Upper lobe of right lung (tissue), 1 donor: ENCODE measurements at places on chromosomes 5 and 9. TPM values are rescaled to one million over a fixed set of nuclear protein-coding genes. Genes with fewer than 3 reads are reported as not detected.

GRCh38 chr9:129900263-129901027 is 65.2 kb downstream of the USP20 start:
- H3K27me3 ChIP-seq, result no peaks in the 10 kb centered on the region
- no peak for DNase-seq
- H3K27ac ChIP-seq, result no peak overlapping the region
- no peaks in the 10 kb centered on the region for H3K4me1 ChIP-seq

GRCh38 chr9:114058688-114059046 is 19.4 kb downstream of the AMBP start:
- DNase-seq, result peak; percentile 32
- no peaks in the 10 kb centered on the region for H3K36me3 ChIP-seq
- no peaks in the 10 kb centered on the region for H3K4me1 ChIP-seq
- H3K4me3 ChIP-seq, result no peak overlapping the region

DNA sequence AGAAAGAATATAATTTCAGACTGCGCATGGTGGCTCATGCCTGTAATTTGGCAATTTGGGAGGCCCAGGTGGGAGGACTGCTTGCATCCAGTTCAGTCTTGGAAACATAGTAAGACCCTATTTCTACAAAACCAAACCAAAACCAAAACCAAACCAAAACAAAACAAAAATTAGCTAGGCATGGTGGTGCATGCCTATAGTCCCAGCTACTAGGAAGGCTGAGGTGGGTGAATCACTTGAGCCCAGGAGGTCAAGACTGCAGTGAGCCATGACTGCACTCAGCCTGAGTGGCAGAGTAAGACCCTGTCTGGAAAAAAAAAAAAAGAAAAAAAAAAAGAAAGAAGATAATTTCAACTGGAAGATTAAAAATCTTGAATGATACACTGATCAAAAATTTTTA is 137.0 kb upstream of the ACOT12 start:
- no peak for DNase-seq
- no peak overlapping the region for H3K27ac ChIP-seq
- no peaks in the 10 kb centered on the region for H3K4me1 ChIP-seq
- no peaks in the 10 kb centered on the region for H3K36me3 ChIP-seq
- no peaks in the 10 kb centered on the region for H3K27me3 ChIP-seq

- no peaks in the 10 kb centered on the region for H3K27me3 ChIP-seq
- peak; percentile 94 for DNase-seq
- H3K27ac ChIP-seq, result peak within 1 kb of the TSS; percentile 82
- peak within 1 kb of the TSS; percentile 47 for H3K4me3 ChIP-seq
- H3K4me1 ChIP-seq, result peaks cover 47% of the 10 kb centered on the region
These were observed at the start of gene IL11RA for GRCh38 chr9:34651876-34652601. IL11RA (plus strand) TSS chr9:34652185; CDS start chr9:34655218, 3,033 bp downstream.

Gene ZDHHC11B
- total RNA-seq, result 8.0 TPM
